ENCODE measurements at places on chromosomes 4 and X.

DNA sequence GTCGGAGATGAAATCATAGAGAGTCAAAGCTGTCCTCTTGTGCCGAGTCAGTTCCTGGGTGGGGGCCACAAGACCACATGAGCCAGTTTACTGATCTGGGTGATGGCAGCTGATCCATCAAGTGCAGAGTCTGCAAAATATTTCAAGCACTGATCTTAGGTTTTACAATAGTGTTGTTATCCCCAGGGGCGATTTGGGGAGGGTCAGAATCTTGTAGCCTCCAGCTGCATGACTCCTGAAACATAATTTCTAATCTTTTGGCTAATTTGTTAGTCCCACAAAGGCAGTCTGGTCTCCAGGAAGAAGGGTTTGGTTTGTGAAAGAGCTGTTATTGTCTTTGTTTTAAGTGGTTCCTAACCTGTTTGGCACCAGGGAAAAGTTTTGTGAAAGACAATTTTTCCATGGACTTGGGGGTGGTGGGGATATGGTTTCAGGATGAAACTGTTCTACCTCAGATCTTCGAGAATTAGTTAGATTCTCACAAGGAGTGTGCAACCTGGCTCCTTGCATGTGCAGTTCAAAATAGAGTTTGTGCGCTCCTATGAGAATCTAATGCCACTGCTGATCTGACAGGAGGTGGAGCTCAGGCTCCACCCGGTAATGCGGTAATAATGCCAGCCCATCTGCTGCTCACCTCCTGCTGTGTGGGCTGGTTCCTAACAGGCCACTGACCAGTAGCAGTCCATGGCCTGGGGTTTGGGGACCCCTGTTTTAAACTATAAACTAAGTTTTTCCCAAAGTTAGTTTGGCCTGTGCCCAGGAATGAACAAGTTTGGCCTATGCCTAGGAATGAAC, 29.2 kb downstream of the METAP1 start:
- DNase-seq = no peak

GRCh38 chrX:117335209-117335608, 781.4 kb downstream of the KLHL13 start:
- DNase-seq = no peak

DNA sequence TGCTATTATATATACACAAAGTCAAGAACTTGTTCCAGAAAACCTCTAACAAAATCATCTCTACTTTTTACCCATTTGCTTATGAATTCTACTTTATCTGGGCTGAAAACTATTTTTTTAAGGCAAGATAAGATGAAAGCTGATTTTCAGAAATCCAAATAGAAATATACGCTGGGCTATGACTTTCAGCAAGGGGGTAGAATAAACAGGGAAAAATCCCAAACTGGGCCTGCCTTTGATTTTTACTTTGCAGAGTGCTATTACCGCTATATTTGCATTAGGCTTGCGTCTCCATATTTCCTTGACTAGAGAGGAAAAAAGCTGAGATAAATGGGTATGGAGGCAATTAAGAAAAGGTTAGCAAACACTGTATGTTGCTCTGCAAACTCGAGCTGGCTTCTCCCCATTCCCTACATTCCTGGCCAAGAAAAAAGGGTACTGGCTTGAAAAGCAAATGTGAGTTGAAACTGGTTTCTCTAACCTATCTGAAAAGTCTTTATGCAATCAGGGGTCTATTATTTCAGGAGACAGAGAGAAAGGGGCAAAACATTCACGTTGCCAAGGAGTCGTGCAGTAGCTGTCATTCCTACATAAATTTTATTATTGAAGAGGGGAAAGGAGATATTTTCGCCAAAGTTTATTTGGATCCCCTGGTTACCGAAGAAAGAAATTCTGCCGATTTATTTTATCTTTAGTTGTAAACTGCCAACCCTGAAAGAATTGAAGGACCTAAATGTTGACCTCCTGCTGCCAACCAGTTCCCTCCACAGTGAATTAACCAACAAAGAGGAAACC, 2.2 kb downstream of the TMEM47 start:
- no peak for DNase-seq

GRCh38 chr4:7752649-7753048, 187.0 kb downstream of the AFAP1 start:
- no peak for DNase-seq

DNA sequence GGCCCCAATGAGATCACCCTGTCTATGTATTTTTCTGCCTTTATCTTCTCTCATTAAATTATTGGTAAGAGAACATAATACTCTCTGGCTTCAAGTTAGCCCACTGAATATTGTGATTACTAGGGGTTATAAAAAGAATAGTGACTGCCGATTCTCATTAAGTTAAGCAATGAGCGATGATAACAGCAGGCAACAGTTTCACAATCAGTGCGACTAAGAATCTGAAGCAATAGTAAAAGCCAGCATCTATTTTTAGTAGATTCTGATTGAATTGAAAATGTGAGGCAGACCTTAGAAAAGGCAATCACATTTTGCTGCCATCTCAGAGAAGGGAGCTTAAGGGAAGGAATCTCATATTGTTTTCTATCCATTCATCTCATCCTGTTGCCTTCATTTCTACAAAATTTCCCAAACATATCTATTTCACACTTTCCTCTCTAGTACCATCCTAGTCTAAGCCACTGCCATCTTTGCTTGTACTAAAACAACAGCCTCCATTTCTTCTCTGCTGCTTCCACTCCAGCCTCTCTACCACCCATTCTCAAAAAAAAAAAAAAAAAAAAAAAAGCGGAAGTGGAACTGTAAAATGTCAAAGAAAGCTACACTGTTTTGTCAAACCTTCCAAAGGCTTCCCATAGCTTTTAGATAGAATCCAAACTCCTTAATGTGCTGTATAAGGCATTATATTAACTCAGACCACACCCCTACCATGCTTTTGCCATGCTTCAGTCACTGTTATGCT, 17.4 kb downstream of the GABRA4 start:
- no peak for DNase-seq

DNA sequence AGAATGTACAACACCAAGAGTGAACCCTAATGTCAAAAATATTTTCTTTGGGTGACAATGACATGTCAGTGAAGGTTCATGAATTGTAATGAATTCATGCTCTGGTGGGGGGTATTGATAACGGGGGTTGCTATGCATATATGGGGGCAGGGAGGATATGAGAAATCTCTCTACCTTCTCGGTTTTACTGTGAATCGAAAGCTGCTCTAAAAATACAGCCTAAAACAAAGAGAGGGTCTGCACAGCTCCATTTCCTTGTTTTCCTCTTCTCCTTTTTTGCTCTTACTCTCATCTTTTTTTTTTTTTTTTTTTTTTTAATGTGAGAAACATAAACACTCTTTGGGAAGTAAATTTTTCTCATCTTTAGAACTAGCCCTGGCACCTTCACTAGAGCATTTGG, 85.8 kb downstream of the DCTD start:
- DNase-seq = no peak
